ENCODE measurements at places on chromosomes 13 and 19.

DNA sequence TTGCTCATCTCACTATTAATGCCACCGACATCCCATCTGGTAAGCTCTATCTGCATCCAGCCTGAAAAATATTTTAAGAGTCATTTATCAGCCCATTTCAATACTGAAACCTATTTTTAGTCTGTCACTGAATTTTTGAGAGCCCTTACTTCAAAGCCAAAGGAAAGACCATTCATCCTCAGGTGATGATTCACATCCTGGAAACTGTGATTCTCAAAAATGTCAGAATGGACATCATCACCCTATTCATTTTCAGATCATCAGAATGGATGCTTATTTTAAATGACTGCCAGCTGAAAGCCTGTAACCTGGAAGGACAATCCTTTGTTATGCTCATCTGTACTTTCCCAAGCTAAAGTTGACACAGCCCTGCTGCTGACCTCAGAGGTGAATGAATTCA is 27.0 kb downstream of the TNFSF11 start:
- DNase-seq: no peak

DNA sequence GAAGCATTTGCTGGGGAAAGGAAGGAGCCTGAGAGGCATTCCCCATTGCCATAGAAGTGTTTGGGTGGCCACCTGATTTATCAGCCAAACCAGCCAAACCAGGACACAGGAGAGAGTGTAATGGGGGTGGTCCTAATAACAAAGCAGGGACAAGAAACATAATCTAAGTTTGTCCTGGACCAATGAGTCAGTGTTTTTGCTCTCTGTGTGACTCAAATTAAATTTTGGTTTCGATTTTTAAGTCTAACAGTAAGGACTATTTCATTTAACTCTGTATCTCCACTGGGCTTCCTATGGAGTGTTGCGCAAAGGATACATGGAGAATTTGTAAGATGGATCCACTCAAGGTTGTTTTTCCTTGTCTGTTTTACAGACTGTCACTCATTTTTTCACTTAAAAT is 19.5 kb upstream of the TRPC4 start:
- DNase-seq: no peak

- no peak for DNase-seq
These were observed 21.1 kb downstream of the CLEC17A start for GRCh38 chr19:14603990-14604387.

DNA sequence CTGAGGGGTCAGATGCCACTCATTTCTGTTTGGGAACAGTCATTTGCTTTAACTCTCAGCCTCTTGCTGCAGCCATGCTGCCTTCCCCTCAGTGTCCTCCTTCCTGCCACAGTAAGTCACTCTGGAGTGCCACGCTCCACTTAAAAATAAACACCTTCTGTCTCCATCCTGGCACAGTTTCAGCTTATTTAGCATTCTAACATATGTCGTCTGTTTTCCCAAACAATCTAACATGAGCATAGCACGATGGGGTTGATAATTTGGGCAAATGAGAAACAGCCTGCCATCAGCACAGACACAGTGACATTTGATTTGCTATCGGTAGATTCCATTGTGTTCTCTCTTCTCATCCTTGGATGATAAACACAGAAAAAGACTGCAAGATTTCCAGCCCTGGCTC is 768.6 kb downstream of the UQCRFS1 start:
- DNase-seq: peak; percentile 42

DNA sequence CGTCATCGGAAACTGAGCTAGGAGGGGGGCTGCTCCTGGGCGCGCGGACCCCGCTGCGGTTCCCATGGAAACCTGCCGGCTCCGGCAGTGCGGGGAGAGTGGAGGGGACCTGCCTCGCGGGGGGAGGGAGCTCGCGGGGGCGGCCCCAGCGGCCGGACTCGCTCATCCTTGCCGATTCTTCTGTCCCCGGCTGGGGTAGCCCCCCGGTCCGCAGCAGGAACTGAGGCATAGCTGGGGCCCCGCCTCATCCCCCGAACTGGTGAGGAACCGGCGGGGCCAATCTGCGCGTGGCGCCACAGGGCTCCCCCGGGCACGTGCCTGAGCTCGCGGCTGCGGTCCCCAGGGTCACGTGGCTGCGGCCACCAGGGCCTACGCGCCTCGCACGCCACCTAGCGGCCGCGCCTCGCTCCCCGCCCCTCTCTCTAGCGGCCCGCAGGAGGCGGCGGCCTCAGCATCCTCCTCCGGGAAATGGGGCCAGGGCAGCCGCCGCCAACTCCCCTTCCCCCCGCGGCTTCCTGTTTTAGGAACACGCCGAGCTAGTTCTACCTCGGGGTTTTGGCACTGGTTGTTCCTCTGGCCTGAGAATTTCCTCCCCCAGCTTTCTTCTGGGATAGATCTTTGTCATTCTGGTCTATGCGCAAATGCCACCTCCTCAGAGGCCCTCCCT is 1.7 kb upstream of the ELAVL3 start:
- peak; percentile 82 for DNase-seq

DNA sequence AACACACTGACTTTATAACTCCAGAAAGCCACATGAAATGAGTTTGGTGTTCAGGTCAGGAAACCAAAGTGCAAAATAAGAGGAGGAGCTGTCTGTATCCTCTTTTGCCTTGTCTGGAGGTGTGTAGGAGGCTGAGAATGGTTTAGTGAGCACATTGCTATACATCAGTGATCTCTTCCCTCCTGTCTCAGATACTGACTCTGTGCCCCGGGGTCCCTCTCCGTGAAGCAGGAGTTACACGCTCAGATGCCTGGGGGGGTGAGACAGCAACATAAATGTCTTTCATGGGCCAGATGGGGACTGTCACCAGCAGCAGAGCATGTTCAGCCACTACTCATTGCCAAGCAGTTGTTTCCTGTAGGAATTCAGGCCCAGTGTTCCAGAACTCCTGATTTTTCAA is 285.4 kb downstream of the ATP8A2 start:
- no peak for DNase-seq

GRCh38 chr13:39297664-39298171 is 259.5 kb downstream of the NHLRC3 start:
- DNase-seq: no peak

DNA sequence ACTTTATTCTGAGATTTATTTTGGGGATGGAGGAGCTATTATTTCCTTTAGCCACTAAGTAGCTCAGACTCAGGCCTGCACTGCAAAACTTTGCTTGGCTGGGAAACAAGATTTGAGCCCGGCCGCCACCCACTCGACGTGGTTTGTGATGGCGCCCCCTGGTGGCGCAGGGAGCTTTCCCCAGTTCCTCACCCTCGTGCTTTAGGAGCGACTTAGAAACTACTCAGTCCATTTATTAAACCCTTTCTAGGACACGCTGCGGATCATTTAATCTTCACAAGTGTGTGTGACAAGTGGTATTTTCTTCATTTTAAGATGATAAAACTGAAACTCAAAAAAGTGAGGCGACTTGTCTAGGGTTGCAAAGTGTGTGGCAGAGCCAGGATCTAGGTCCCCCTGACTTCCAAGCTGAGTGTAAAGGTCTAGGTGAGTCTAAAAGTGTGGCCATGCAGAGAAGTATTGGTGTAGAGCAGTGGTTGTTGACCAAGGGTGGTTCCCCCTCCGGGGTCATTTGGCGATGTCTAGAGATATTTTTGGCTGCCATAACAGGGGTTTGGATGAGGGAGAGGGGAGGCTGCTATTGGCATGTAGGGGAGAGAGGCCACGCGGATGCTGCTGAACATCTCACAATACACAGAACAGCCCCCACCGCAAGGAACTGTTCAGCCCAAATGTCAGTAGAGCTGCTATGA is 2.2 kb downstream of the CXCL17 start:
- DNase-seq: no peak

DNA sequence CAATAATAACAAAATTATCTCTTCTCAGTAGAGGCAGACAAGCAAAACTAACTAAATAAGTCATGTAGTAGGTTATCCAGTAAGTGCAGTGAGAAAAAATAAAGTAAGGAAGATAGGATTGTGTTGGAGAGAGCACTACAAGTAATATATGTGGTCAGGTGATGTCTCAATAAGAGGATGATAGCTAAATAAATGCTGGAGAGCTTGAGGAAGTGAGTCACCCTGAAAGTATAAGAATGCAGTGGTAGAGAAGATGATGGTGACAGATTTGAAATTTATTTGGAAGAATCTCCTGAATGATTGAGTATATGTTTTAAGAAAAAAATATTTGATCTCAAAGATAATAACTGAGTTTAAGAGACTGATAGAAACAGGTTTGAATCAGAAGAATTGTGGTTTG is 152.2 kb upstream of the PRR20A start:
- no peak for DNase-seq

GRCh38 chr19:14361824-14362223 is 19.4 kb upstream of the ADGRE5 start:
- no peak for DNase-seq

- no peak for DNase-seq
These were observed 1.9 kb downstream of the ZNF493 start for GRCh38 chr19:21398851-21399250.

DNA sequence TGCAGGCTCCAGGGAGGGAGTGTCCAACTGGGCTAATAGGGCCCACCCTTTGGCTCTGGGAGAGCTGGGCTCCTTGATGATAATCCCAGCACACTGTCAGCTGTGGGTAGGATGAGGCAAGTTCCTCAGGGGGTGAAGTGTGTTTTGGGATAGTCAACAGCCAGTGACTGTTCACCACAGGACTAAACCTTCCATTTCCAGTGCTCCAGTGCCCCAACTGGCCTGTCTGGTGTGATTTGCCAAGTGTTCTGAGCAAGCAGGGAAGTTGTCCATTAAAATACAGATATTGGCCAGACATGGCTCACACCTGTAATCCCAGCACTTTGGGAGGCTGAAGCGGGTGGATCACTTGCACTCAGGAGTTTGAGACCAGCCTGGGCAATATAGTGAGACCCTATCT is 150.9 kb downstream of the TM9SF2 start:
- DNase-seq: no peak

GRCh38 chr19:38512277-38512676 is 78.8 kb downstream of the RYR1 start:
- DNase-seq: no peak

DNA sequence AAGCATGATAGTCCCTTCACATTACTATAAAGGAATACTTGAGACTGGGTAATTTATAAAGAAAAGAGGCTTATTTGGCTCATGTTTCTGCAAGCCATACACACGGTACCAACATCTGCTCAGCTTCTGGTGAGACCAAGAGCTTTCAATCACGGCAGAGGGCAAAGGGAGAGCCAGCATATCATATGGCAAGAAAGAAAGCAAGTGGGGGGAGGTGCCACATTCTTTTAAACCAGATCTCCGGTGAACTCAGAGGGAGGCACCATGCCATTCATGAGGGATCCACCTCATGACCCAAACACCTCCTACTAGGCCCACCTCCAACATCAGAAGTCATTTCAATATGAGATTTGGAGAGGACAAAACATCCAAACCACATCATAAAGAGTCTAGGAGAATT is 20.3 kb downstream of the XPO4 start:
- DNase-seq: no peak

- DNase-seq: no peak
These were observed 45.5 kb downstream of the IER2 start for GRCh38 chr19:13195678-13196077.

DNA sequence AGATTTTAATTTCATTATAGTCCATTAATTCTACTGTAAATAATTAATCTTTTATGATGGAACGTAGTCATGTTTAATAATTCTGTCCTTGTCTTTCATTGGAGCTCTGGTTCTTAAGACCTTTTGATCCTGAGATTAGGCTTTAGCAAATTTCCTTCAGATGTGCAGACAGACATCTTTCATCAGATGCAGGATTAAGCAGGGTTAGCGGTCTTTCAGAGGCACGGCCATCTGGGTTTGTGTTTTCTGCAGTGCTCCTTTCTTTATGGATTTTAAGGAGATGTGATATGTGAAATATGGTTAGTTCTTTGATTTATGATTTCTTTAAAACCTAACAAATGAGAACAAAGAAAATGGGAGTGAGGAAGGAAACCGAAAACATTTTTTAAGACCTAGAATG is 643.9 kb upstream of the SGCG start:
- no peak for DNase-seq

DNA sequence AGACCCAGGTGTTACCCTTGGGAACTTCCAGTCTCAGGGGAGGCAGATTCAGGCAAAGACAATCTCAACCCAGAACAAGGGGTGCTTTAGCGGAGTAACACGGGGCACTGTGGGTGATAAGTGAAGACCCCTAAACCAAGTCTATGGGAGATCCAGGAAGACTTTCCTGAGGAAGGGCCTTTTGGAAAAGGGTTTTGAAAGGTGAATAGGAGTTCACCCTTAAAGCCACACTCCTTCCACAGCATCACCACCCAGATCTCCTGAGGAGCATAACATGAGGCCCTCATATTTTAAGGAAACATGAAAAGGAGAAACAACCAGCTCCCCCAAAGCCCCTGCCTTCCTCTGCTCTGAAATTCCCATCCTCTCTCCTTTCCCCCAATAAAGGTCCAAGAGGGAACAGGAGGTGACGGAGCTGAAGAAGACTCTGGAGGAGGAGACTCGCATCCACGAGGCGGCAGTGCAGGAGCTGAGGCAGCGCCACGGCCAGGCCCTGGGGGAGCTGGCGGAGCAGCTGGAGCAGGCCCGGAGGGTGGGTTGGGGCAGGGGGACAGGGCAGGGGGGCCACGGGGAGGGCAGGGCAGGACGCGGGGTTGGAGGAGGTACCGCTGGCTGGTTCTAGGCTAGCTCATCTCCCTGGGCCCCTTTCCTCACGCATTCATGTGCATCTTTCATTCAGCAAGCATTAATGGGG is 52.7 kb downstream of the KCNC3 start:
- no peak for DNase-seq
